ENCODE measurements at places on chromosomes 4 and X.

DNA sequence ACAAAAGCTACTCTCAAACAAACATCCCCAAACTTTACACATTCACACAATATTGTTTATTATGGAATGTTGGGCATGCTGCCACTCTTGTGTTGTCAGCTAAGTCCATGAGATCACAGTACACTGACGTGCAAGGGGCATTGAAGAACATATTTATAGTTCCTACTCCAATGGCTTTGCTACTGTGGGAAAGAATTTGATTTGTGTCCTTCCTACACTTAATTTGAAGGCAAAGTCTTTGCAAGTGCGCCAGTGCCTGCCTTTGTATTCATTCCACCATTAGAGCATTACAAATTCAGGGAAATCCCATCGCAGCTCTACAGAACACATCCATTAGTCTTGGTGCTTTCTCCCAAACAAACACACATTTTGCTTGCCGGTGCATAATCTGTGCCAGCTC is 45.4 kb upstream of the FTHL17 start:
- DNase-seq = no peak

- no peak for DNase-seq
Measured at GRCh38 chr4:115883847-115884246, 770.4 kb upstream of the NDST4 start.

DNA sequence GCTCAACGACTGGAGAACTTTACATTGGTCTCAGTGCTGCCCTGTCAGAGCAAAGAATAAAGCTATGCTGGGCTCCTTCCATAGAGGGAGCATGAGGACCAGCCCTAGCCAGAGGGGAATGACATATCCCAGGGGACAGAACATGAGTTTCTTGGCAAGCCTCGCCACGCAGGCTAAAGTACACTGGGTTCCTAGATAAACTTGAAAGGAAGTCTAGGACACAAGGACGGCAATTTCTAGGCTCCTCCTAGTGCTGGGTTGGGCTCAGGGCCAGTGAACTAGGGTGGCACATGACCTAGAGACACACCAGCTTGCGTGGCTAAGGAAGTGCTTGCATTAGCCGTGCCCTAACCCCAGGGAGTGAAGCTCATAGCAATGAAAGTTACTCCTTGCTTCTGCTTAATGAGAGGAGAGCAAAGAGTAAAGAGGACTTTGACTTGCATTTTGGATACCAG is 141.0 kb downstream of the MAB21L2 start:
- DNase-seq = peak; percentile 49

GRCh38 chr4:109979920-109980717 is 67.4 kb downstream of the EGF start:
- no peak for DNase-seq

DNA sequence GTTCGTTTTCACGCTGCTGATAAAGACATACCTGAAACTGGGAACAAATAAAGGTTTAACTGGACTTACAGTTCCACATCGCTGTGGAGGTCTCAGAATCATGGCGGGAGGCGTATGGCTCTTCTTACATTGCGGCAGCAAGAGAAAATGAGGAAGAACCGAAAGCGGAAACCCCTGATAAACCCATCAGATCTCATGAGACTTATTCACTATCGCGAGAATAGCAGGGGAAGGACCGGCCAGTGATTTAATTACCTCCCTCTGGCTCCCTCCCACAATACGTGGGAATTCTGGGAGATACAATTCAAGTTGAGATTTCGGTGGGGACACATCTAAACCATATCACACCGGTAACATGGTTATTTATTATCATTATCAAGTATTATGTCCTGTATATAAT is 2204.5 kb downstream of the ARAP2 start:
- no peak for DNase-seq

GRCh38 chrX:31894152-31894551 is 822.3 kb upstream of the FTHL17 start:
- DNase-seq = no peak

DNA sequence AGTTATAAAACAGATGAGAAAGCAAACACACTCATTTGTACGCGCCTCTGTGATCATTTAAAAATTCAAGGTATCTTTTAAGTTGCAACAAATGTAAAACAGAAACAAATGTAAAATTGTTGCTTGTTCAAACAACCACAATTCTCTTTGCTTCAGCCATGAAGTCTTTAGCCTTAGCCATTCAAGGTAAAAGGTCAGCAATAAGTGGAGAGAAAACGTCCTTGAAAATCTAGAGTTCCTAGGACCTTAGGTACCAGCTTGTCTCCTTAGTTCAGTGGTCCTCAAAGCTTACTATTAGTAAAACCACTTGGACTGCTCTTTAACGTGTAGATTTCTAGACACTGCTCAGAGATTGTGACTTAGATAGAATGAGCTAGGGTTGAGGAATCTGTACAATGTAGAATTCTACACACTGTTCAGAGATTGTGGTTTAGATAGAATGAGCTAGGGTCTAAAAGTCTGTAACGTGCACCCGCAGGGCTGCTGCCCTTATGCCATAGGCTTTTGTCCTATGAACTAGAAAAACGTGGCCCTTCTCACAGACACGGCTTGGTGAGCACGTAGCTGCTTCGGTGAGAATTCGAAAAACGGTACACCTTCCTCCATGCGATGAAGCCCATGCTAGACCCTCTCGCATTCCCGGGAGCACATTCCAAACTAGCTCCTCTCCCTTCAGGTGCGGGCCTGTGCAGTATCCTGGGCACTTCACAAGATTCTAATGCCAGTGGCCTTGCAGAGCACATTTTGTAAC is 1.7 kb downstream of the PLAC8 start:
- DNase-seq = no peak

GRCh38 chr4:128416921-128417320 is 129.3 kb upstream of the PGRMC2 start:
- peak; percentile 39 for DNase-seq

DNA sequence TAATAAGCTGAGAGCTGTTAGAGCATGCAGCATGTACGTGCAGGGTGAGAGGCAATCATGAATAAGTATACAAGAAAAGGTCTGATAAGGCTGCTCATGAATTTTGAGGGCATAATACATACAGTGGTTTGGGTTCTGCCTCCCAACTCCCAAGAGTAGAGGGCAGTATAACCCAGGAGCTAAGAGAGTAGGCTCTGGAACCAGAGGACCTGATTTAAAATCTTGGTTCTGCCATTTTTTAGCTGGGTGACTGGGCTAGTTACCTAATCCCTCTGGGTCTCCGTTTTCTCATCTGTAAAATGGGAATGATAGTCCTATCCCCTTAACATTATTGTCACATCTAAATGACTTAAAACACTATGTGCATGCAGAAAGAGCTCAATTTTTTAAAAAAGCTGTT is 85.3 kb downstream of the LNX1 start:
- DNase-seq = peak; percentile 28

GRCh38 chr4:136922066-136922465 is 610.2 kb downstream of the PCDH18 start:
- DNase-seq = no peak

DNA sequence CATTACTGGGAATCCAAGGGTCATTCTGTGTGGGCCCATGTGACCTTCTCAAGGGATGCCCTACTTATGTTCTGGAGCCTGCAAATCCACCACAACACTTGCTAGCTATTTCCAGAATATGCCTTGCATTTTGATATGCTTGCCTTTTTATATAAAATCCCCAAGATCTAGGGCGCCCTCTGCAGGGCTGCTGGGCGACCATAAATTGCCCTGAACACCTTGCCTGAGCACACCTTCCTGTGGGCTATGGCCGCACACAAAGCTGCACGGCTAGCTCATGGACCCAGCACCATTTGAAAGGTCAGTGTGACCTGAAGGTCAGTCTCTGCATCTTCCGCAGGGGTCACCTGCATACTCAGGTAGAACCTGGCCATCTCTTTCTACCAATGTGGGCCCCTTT is 311.7 kb downstream of the NLGN4X start:
- DNase-seq = no peak

- DNase-seq = no peak
Measured at GRCh38 chr4:80154545-80154933, 42.8 kb upstream of the PRDM8 start.

DNA sequence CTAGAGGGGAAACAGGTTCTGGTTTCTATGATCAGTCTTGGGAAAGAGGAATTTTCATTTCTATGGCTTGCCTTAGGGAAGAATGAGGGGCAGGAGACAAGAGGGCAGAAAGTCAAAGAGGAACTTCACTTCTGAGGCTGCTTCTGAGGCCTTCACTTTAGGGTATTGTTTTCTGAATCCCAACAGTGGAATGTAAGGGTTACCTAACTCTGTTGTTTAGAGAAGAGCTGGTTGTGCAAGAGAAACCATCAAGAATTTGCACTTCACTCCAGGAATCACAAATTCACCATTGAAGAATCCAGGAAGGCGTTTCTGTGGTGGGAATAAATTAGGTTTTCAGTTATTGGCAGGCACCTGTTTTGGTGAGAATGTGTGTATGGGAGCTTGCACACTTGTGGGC is 126.7 kb upstream of the AMOT start:
- no peak for DNase-seq

DNA sequence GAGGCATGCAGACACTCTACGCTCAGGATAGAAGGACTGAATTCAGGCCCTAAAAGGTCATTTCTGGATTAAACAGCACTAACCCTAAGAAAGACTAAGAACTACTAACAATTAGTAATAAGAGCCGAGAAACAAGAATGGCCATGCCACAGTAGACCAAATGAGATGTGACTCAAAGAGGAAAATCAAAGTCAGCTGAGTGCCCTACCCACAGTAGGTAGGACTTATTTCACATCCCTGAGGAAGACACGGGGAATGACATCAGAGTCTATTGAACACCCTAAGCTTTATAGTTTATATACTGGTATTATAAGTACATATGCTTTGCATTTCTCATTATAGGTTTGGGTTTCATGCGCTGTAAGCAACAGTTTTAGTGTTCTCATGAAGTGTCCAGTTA is 2.7 kb upstream of the ARSJ start:
- no peak for DNase-seq

DNA sequence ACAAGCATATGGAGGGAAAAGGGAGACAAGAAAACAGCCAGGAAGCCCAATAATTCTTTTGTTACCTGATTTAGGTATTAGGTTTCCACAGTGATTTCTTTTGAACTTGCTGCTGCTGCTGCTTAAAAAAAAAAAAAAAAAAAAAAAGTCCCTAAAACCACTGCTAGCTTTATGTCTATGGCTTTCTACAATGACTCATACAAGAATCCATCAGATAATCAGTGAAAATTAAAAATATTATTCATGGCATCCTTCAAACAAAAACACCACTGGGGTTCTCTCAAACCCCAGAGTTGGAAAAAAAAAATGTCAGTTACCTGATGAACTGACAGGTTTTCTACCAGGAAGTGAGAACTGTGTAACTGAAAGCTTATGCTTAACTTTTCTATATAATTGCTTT is 14.3 kb downstream of the EPHA5 start:
- DNase-seq = no peak

DNA sequence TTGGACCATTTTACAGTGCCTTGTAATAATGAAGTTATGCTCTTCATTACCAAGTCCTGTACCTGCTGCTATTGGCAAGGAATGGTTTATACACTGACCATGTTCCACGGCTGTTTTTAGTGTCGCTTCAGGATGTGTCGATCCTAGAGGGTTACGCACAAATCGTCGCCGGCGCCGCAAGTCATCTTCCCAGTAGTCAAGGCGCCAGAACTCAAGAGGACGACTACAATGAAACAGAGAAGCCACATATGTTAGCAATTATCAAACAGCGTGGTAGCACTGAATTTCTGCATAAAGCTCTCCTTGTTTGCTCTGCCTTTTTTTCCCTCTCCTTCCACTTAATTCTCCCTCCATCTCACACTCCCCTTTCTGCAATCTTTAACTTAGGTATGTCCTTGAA is 17.0 kb downstream of the MAB21L2 start:
- DNase-seq = no peak

DNA sequence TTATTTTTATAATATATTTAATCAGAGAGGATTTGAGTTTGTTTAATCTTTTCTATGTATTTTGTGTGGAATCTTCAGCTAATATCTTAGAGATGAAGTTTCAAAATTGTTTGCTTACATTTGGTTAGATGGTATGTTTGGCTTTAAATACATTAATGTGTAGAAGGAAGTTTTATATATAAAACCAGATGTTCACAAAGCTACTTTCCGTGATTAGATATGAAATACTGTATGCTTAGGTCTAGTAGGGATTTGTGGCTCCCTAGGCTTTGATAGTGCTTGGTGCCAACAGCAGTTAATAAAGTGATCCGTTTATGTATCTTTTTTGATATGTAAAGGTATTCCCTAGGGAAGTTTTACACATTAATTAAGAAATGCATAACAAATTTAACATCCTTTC is 223.0 kb downstream of the ARHGAP10 start:
- DNase-seq = no peak

DNA sequence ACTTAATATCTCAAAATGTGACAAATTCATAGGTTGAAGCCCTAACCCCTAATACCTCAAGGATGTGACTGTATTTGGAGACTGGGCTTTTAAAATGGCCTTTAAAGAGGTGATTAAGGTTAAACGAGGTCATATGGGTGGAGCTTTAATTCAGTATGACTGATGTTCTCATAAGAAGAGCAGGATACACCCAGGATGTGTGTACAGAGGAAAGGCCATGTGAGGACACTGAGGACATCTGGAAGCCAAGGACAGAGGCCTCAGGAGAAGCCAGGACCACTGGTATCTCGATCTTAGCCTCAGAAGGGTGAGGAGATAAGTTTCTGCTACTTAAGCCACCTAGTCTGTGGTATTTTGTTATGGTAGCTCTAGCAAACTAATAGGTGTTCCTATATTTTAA is 49.0 kb upstream of the SHISA3 start:
- no peak for DNase-seq

DNA sequence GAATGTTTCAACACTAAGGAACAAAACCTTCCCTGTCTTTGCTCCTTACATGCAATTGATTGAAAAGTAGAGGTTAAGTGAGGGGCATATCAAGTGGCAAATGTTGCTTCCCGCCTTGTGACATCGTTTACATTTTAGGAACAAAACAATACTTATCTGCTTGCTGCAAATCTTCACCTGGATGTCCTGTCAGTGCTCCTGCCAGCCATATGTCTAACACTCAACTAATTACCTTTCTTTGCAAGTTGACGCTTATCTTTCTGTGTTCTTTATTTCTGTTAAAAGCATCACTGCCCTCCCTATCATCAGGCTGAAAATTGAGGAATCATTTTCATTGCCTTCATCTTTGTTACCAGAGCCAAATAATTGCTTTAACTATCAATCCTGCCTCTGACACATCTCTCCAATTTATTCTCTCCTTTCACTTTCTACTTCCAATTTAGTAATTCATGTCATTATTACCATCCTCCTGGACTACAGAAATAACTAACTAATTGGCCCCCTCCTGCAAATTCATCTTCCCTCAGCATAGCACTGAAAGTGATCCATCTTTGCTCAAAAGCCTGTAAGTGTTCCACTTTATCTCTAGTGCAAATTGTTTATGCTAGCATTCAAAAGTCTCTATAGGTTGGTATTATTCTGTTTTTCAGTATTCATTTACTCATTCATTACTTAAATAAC is 298.7 kb upstream of the ATOH1 start:
- no peak for DNase-seq
